NCI-H1092 (cell line): ENCODE measurements at places on chromosomes 7 and 10.

GRCh38 chr10:116385994-116386809 lies 41.4 kb upstream of the PNLIPRP3 start:
- peak; percentile 17 for DNase-seq

DNA sequence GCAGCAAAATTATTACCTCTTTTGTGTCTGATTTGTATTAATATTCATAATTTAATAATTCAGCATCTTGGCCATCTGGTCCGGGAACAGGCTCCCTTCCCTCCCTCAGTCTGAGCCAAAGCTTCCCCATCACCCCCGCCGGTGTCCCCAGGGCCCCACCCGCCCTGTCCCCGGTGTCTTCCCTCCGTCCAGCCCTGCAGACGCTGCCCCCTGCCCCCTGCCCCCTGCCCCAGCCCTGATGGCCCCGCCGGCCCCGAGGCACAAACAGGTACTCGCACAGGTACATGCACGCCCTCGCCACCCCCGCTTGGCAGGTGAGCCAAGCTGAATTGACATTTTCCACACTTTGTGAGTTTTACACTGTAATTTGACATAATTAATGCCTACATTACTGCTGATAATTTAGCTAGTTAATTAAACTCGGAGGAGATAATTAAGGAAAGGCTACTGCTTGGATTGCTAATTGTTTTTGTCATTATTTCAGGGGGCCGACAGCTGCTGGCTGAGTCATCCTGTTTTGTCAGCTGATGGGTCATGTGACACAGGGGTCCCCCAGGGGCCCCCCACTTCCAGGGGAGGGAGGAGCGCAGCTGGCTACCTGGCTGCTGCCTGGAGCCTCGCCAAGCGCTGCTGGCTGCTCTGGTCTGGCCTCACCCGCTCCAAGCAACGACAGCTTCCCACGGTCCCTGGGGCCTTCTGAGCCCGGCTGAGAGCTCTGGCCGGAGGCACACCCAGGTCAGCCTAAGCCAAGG lies 36.6 kb downstream of the MICALL2 start:
- DNase-seq = peak; percentile 40

DNA sequence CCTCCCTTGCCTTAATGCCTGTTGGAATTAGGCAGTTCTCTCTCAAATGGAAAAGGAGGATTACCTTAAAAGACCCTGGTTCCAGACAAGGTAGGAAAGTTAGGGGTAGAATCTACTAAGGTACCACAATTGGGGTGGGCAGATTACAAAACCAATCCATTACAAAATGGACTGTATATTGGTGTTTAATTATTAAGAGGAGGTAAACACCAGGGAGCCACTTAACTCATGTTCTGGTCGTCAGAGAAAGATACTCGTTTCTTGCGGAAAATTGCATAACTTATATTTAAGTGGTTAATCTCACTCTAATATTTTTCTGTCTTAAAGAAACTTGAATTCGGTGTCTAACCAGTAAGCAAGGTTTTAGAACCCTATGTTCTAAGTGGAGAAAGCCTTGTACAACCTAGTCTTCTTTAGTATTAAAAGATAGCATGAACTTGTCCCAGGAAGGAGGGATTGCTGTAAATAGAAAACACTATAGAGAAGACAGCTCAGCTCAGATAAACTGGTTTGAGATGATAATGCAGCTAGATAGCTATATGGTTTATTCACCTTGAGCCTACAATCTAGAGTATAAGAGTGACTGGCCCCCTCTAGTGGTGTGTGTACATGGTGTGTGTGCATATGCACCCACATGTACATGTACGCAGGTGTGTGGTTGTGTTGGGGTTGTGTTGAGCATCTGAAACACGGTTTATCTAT lies 58.0 kb upstream of the STRIP2 start:
- peak; percentile 4 for DNase-seq

DNA sequence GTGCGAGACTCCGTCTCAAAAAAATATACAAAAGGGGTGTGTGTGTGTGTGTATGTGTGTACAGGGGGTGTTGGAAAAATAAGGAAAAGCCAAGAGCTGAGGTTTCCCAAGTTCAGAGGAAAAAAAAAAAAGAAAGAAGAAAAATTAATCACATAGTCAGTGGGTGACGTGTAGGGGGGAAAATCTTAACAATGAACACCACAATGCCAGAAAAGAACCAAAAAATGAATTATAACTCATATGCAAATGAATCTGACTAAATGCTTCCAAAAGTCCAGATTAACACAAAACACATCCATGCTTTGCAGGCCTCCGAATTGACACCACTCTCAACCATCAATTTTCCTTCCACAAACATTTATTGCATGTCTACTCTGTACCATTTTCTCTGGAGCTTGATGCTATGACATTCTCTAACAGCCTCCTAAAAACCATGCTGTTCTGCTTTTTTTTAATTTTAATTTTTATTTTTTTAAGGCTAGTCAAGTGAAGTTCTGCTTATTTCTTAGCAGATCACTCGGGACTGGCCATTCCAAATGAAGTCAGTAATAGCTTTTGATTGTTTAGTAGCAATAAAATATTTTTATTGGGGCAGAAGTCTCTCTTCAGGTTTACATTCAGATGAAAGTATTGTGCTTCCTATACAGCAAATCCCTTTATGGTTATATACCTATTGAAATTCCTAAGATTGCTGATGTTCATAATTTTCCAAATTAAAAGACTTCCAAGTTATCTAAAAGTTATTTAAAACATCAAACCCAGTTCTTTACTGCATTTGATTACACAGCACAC lies 133.8 kb downstream of the CNOT4 start:
- DNase-seq = no peak

DNA sequence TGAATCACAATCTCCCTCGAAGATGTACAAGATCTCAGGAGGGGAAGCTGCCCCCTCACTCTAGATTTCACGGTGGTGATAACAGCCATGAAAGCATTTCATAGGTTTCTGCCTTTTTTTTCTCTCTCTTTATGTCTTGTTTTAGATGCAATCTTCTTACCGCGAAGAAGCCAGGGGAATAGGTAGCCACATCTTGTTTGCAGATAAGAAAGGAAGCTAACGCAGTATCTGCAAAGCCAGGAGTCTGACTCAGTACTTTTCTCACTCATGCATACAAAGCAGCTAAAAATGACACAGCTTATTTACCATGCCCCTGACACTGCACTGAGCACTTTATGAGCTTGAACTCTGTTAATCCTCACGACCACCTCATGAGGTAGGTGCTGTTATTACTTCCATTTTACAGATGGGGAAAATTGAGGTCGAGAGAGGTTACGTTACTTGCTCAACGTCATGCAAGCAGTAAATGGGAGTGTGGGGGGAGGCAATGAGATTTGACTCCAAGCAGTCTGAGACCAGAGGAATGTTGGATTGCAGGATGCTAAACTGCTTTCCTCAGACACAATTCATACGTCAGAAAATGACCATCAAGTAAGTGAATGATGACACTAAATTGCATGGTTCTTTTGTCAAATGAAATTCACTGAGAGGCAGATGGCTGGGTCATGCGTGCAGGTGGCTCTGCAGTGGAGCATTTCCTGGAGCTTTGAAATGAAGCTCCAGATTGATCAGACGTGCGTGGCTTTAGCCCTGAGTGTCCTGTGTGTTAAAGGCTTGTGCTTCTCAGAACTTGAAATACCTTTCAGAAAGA lies 3.3 kb downstream of the MAP3K8 start:
- no peak for DNase-seq

- DNase-seq = no peak
These were observed 494 bp upstream of the RHBDD2 start for GRCh38 chr7:75878312-75878768.

GRCh38 chr10:131815266-131816156 lies 85.3 kb upstream of the PPP2R2D start:
- no peak for DNase-seq

- no peak for DNase-seq
These were observed 36.2 kb upstream of the BMPER start for GRCh38 chr7:33869176-33869575.

GRCh38 chr10:53607691-53608090 lies 835.1 kb upstream of the MBL2 start:
- no peak for DNase-seq

- DNase-seq = no peak
These were observed 85.6 kb downstream of the IMMP2L start for GRCh38 chr7:111476586-111477293.

DNA sequence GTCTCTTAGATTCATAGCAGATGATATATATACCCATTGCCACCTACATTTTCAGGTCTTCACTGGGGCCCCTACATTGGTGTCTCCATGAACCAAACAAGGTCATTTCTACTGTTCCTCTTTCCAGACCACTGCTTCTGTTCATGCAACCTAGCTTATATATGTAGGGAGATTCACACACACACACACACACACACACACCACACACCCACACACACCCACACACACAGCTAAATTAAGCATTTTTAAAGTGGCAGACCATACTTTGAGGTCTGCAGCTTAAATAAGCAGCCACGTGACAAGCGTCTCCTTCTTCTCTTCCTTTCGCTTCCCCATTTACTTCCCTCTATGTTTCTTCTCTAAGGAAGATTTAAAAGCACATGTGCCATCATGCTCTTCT lies 70.0 kb upstream of the CC2D2B start:
- no peak for DNase-seq

- DNase-seq = no peak
These were observed 2.0 kb downstream of the ZNF775 start for GRCh38 chr7:150381096-150381495.

GRCh38 chr10:30359373-30360206 lies 10.5 kb upstream of the MTPAP start:
- no peak for DNase-seq

GRCh38 chr10:20995123-20995987 lies 98.2 kb upstream of the NEBL start:
- no peak for DNase-seq

DNA sequence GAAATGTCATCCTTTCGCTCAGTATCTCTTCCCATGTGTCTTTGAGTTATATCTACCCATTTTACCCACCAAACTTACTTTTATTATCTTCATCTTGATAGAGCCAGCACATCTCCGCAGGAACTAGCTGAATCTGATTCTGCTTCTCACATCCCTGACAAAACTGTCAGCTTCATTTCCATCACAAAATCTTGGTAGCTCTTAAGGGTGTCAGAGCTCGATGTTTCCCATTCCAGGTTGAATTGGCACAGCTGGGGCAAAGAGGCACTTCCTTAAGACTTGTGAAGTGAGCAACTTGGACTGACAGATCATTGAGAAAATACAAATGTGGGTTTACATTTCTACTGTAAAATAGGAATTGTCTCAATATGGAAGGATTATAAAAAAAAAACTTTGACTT lies 434.5 kb downstream of the SUGCT start:
- DNase-seq = no peak

DNA sequence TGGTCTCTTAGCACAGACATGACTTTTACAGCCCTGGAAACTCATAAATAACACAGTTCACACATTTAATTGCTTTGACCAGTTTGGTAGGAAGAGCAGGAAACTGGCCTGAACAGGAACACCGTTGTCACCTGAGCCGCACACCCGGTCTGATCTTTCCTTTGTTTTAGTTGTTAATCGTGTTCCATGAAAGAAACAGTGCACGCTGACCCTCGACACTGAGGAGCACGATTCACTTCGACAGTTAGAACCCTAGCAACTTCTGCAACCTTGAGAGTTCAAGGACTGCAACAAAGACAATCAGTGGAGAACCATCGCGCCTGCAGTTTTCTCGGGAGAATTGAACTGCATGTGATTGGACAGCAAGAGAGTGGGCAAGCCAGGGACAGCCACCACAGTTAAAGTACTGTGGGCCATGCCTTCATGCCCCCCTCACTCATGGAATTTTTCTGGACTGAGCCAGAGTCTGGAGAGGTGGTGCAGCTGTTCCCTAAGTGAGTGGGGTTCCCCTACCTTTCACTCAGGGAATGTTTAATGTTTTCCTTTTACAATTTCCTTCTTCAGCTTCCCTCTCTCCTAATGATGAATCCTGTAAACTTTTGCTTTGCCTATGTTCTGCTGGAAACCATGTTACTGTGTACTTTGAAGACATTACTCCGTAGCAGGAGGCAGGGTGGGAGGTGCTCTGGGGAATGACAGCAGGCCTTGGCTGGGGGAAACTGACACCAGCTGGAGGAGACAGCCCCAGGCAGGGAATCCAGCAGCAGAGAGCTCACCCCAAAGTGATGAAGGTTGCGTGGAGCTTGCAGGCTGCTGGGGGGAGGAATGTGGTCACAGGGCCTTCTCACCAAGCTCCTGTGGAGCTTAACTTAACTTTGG lies 198.7 kb downstream of the ZNF438 start:
- no peak for DNase-seq

GRCh38 chr10:70759781-70760180 lies 25.4 kb downstream of the TBATA start:
- DNase-seq = no peak

DNA sequence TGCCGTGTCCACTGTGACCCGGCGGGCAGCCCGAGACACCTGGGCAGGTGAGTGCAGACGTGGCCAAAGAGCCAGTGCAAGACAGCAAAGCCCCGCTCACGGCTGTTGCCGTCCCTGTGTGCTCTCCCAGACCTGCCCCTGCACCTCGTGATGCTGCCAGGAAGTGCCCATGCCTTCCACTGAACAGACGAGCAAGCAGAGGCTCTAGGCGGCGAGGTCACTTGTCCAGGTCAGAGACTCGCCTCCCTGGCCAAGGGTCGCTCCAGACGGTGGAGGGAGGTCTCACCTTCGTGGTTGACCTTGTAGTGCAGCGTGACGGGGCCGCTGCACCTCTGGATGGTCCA lies 78.2 kb upstream of the GNA12 start:
- DNase-seq = no peak

DNA sequence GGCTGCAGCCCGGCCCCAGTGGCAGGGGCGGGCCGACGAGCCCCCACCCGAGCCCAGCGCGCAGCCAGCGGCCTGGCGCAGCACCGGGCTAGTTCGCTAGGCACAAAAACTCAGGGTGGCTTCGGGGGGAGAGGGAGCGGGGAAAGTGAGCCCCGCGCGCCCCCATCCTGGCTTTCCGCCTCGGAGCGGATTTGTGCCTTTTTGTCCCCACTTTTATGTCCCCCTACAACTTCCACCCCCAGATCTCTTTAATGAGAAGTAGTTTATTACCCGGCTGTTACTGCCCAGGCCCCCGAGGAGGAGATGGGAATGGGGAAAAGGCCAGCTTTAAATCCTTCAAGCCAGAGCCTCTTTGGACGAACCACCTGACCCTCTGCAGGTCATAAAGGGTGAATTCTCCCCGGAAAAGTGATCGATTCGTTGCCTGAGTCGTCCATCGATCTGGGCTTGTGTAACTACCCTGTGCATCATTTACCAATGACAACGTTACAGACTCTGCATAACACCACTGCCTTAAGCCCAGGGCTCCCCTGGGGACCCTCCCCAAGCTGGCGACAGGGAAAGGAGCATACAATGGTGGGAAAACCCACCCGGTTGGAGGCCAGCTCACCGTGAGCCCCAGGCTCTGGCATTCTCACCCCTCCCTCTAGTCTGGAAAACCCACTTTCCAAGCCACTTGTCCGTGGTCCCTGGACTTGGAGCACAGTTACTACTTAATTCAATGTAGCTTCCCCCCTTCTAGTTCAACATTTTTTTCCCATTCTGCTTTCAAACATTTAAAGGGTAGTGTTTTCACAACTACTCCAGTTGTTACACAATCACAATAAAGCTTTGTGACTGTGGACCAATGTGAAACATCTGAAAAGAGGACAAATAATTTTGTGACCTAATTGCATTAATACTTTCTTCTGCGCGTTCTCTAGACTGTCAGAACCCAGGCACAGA lies 748 bp upstream of the SH3PXD2A start:
- no peak for DNase-seq

GRCh38 chr7:158917818-158918217 lies 61.5 kb downstream of the DYNC2I1 start:
- DNase-seq = no peak

GRCh38 chr10:113622831-113623230 lies 41.0 kb downstream of the NRAP start:
- DNase-seq = no peak

- no peak for DNase-seq
These were observed 74.2 kb upstream of the CYTH3 start for GRCh38 chr7:6346581-6346980.
